ENCODE measurements at places on chromosomes 5 and 9. TPM values are rescaled to one million over a fixed set of nuclear protein-coding genes. Genes with fewer than 3 reads are reported as not detected.

DNA sequence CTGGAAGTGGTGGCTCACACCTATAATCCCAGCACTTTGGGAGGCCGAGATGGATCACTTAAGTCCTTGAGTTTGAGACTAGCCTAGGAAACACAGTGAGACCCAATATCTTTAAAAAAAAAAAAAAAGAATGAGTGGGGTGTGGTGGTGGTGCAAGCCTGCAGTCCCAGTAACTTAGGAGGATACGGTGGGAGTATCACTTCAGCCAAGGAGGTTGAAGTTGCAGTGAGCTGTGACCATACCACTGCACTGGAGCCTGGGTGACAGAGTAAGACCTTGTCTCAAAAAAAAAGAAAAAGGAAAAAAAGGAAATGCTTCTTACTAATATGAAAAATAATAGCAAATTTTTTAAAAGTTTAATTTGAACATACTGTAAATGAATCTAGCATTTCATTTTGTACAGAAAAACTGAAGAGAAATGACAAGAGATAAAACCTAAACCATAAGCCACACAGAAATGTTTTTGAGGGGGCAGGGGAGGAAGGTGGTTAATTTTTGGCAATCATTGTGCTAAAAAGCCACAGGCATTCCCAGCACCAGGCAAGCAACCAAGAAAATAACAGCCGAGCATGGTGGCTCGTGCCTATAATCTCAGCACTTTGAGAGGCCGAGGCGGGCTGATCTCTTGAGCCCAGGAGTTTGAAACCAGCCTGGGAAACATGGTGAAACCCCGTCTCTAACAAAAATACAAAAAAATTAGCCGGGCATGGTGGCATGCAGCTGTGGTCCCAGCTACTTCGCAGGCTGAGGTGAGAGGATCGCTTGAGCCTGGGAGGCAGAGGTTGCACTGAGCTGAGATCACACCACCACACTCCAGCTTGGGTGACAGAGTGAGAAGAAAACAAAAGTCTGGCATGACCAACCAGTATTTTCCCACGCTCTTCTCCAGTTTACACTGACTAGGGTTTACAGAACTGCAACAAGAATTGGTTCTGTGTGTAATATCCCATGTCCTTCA, 114.5 kb upstream of the NR5A1 start:
- DNase-seq, result no peak

- no peak for DNase-seq
Observed at GRCh38 chr5:82494942-82495341, 216.8 kb upstream of the RPS23 start.

DNA sequence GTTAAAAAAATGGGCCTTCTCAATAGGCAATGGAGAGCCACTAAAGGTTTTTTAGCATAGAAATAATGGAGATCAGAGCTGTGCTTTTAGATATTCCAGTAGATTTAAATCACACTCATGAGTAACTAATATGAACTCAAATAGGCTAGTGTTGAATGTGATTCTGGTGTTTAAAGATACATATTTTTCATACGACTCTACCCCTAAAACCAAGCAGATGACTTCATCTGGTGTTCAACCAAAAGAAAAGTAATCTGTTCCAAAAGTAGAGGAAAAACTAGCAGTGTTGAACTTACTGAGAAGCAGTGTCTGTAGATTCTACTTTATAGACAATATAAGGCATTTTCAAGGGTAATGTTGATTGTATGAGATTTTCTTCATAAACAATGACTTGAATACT, 138.1 kb downstream of the TSSK1B start:
- DNase-seq, result no peak

- DNase-seq, result no peak
Observed at GRCh38 chr9:108609227-108609896, 246.4 kb downstream of the ACTL7B start.

DNA sequence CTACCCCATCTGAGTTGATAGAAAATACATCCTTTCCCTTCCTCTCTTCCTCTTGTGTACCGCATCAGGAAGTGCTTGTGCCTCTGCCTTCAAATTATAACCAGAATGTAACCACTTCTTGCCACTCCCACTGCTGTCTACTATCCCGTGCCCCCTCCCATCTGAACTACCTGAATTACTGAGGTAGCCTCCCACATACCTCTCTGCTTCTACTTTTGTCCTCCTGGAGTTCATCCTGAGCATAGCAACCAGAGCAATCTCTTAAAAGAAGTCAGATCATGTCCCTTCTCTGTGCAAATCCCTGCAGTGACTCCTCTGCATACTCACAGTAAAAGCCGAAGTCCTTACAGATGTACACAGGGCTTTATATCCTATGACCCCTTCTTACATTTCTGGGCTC, 23.0 kb downstream of the SV2C start:
- DNase-seq, result no peak

GRCh38 chr5:31995714-31996113, 178.4 kb downstream of the GOLPH3 start:
- no peak for DNase-seq

Gene PNPLA7
- total RNA-seq, result 15.1 TPM

GRCh38 chr9:134726722-134727034, 85.1 kb downstream of the COL5A1 start:
- no peak for DNase-seq

DNA sequence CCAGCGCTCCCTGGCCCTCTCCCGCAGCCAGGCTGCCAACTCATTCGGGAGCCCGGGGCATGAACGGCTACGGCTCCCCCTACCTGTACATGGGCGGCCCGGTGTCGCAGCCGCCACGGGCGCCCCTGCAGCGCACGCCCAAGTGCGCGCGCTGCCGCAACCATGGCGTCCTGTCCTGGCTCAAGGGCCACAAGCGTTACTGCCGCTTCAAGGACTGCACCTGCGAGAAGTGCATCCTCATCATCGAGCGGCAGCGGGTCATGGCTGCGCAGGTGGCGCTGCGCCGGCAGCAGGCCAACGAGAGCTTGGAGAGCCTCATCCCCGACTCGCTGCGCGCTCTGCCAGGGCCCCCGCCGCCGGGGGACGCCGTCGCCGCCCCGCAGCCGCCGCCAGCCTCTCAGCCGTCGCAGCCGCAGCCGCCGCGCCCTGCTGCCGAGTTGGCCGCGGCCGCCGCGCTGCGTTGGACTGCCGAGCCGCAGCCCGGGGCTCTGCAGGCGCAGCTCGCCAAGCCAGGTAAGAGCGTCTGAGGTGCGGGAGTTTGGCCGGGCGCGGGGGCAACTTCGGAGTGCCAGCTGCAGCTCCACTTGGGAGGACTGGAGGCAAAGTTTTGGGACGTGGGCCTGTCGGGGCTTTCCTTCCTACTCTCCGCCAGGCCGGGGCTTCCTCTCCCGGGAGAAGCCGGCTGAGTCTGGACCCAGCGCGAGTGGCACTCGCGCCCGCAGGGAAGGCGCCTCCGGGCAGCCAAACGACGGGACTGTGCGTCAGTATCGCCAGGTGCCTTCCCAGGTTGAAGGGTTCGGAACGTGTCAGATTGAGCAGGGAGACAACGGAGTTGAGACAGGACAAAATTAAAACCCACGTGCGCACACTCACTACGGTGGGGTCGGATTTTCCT, 735 bp downstream of the DMRT3 start:
- DNase-seq, result no peak

DNA sequence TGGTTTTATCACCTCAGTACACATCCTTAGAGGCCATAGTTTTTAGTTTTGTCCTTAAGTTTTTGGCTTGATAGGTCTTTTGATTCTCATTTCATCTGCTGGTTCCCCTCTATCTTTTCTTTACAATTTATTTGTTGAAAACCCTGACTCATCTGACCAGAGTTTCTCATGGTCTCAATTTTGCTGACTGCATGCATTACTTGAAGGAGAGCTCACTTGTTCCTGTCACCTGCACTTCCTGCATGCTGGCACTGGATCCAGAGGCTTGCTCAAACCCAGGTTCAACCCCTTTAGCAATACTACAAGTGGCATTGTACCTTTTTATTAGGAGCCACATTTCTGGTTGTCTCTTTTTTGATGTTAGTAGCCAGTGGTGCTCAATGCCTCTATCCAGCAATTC, 26.7 kb downstream of the FBXO10 start:
- no peak for DNase-seq

Gene MLANA
- total RNA-seq, result not detected

Gene IFNA14
- total RNA-seq, result not detected

- peak; percentile 57 for DNase-seq
Observed at GRCh38 chr5:134114886-134115805, 665 bp downstream of the TCF7 start.

DNA sequence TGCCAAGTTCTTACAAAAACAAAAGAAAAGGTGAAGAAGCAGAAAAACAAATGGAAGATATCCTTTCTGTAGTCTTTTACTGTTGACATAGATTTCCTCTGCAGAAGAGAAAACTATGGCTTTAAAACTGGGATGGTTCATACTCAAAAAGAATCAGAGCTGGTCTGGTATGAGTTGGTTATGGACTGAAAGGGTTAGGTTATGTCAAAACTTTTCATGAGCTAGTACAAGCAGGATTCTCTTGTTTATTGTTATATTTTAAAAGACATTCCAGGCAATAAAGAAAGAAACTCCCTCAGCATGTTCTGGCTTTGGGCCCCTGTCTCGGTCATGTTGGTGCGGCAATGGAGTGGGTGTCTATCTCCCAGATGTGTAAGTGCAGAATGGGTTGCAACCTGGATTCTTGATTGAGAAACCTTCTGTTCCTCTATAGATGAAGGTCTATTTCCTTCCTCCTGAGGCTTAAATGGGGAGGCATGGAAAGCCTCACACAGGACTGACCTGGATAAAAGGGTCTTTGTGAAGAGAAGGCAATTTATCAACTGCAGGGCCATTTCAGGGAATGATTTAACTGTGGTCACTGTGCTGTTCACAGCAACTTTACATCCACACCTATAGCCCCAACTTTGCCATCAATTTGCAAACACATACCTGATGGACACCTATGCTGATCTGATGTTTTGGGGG, 209.6 kb upstream of the TNC start:
- no peak for DNase-seq

DNA sequence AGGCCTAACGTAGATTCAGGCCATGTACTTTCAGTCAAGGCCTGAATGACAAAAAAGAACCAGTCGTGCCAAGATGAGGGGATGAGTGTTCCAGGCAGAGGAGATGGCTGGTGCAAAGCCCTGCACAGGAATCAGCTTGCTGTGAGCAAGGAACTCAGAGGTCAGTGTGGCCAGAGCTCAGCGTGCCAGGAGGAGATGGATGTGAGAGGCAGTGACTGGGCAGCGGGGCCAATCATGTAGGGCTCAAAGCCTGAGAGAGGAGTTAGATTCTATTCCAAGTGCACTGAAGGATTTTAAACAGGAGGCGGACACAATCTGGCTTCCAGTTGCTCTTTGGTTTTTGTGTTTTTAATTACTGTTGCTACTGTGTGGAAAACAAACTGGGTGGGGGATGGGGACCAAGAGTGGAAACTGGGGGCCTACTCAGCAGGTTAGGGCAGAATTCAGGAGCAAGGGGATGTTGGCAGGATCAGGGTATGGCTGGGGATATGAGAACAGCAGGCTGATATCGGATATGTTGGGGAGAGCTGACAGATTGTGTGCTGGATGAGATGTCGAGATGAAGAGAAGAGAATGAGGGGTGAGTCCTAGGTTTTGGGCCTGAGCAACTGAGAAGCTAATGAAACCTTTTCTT, 64.3 kb downstream of the ANGPTL2 start:
- DNase-seq, result no peak

Gene PCDHA9
- total RNA-seq, result 0.35 TPM

DNA sequence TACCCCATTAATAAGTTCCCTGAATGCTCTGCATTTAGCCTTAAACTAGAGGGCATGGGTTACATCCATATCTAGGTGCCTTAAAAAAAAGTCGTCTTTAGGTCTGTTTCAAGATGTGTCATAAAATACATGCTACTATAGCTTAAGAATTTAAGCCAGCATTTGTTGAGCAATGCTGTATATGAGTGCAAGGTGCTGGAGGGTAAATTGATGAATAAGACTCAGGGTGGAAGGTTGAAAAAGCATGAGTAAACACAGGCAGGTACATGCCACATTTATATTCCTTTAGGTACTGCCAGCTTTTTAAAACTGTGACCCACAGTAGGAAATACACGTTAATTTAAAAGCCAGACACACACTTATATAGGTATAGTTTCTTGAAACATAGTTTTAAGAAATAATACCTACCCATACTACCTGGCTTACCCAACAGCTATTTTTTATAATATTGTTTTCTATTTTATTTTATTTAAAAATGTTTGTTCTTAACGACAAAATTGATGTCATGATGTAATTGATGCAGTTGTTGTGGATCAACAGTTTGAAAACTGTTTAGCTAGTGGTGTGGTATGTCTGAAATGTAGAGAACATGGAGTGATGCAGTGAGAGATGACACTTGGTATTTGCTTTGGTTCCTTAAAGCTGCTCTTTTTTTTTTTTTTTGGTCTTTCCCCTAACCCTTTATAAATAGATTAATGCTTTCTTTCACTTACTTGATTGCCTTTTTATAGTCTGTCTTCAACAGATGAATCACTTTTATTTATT, 3.9 kb downstream of the HMGCR start:
- no peak for DNase-seq

GRCh38 chr5:60010328-60010727, 116.8 kb upstream of the PDE4D start:
- DNase-seq, result no peak

- DNase-seq, result no peak
Observed at GRCh38 chr5:177183142-177183541, 49.6 kb downstream of the NSD1 start.

GRCh38 chr5:176436656-176437055, 11.5 kb upstream of the FAF2 start:
- no peak for DNase-seq

GRCh38 chr9:105070176-105070575, 142.2 kb upstream of the ABCA1 start:
- no peak for DNase-seq

GRCh38 chr9:8725635-8726034, 926.1 kb upstream of the DMAC1 start:
- no peak for DNase-seq

GRCh38 chr9:99561961-99562565, 259.6 kb upstream of the NR4A3 start:
- DNase-seq, result no peak

DNA sequence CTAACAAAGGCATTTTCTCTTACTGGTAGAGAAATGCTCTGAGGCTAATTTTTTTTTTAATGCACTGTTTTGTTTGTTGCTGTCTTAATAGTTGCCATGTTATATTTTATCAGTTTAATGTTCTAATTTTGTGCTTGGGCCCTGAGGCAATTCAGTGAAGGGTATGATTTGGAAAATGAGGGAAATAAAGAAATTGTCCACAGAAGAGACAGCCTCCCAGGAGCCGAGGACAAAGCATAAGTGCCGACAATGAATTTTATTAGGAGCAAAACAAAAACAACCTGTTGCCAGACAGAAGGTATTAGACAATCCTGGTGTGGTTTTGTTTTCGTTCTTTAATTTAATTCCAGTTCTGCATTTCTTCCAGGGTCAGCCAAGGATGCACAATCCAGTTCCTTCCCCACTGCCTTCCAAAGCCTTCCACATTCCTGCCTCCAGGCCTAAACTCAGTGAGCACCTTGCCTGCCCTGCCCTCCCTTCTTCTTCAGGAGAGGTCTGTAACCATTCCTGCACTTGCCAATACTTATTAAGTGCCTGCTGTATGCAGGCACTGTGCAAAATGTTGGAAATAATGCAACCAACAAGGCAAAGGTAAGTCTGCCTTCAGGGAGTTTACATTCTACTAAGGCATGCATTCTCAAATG, 4.3 kb upstream of the TCOF1 start:
- no peak for DNase-seq
